ENCODE measurements at places on chromosomes 11 and 22.
A peak's percentile ranks its signal among the peaks of the same experiment; 100 is the strongest.

GRCh38 chr11:134124660-134125451 is 56.0 kb downstream of the JAM3 start:
- H3K36me3 ChIP-seq, result no peaks in the 10 kb centered on the region
- no peaks in the 10 kb centered on the region for H3K4me1 ChIP-seq
- H3K27me3 ChIP-seq, result no peaks in the 10 kb centered on the region
- H3K4me3 ChIP-seq, result no peak overlapping the region
- no peak overlapping the region for H3K27ac ChIP-seq

- H3K36me3 ChIP-seq, result peaks cover 34% of the 10 kb centered on the region
- no peaks in the 10 kb centered on the region for H3K27me3 ChIP-seq
- no peak overlapping the region for H3K27ac ChIP-seq
- no peak for DNase-seq
- H3K4me3 ChIP-seq, result no peak overlapping the region
Observed at GRCh38 chr11:10460611-10461275, 5.7 kb downstream of the AMPD3 start.

DNA sequence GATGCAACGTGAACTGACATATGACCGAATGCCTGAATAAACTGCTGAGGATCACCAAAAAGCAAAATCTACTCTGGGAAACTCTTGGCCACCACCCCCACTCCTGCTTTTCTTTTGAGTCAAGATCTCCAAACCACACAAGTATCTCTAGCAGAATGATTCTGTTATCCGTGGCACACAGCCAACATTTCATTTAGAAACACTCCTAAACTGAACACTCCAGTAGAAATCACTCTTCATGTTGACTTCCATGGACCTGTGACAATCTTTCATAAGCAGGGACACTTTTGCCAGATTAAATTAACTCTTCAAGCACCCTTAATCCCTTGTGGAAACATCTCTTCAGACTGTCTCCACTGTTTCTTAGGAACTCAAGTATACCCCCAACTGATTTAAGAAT is 44.4 kb downstream of the VSIG10L2 start:
- no peak overlapping the region for H3K4me3 ChIP-seq
- H3K27me3 ChIP-seq, result no peaks in the 10 kb centered on the region

GRCh38 chr11:27084518-27084917 is 43.9 kb downstream of the BBOX1 start:
- no peak for DNase-seq
- no peaks in the 10 kb centered on the region for H3K36me3 ChIP-seq
- no peak overlapping the region for H3K27ac ChIP-seq
- no peaks in the 10 kb centered on the region for H3K27me3 ChIP-seq
- H3K4me3 ChIP-seq, result no peak overlapping the region

GRCh38 chr11:2913776-2914175 is 15.4 kb downstream of the PHLDA2 start:
- no peak overlapping the region for H3K27ac ChIP-seq
- no peak for DNase-seq
- H3K36me3 ChIP-seq, result no peaks in the 10 kb centered on the region

DNA sequence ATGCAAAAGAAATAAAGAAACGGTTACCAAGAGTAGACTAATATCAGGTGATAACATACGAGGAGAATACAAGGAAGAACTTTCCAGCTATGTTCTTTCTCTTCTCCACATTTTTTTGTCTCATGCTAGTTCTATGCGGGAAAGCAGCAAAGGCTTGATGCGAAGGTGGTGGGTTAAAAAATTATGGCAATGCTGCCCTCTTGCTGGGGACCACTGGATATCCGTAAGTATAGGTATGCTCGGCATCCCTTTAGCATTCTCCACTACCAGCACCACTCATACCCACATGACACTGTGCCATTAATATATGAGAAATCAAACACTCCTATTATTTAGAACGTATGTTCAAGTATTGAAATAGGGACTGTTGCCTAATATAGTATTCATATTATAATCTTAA is 776.4 kb downstream of the LRRC4C start:
- no peaks in the 10 kb centered on the region for H3K27me3 ChIP-seq
- no peaks in the 10 kb centered on the region for H3K4me1 ChIP-seq
- no peak overlapping the region for H3K4me3 ChIP-seq
- H3K27ac ChIP-seq, result no peak overlapping the region

- no peak for DNase-seq
- no peaks in the 10 kb centered on the region for H3K27me3 ChIP-seq
Observed at GRCh38 chr11:107505647-107506225, 48.1 kb upstream of the CWF19L2 start.

DNA sequence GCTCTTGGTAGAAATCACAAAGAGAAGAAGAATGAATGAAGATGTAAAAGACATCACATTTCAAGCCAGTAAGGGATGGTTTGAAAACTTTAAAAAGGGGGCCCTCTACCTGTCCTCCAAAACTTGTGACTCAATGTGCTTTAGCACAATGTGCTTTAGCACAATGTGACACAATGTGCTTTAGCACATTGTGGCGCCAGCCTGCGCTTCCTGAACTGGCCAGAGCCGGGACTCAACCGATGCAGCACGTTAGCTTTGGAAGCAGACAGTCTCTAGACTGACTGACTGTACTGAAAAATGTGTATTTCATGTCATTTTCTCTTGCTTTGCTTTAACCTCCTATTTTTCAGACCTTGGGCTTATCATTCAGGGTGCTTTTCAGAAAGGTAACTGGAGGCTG is 63.5 kb downstream of the FAM83F start:
- H3K36me3 ChIP-seq, result no peaks in the 10 kb centered on the region
- DNase-seq, result no peak
- peaks cover 76% of the 10 kb centered on the region for H3K4me1 ChIP-seq

DNA sequence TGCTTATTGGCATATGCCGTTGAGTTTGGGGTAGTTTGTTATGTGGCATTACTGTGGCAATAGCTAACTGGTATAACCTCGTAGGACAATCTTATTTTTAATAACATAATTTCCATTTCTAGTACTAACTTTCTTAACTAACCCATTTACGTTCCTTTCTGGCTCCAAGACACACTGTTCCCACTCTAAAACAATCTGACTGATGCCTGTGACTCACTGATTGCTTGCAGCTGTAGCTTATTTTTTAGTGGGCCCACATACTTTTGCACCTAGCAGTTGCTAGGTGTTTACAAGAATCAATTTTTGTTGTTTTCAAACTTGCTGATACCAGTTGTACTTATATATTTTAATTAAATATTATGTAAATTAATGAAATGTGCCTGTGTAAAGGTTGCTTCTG is 52.2 kb downstream of the FAT3 start:
- no peaks in the 10 kb centered on the region for H3K4me1 ChIP-seq
- no peak overlapping the region for H3K4me3 ChIP-seq
- DNase-seq, result no peak
- H3K36me3 ChIP-seq, result no peaks in the 10 kb centered on the region
- no peak overlapping the region for H3K27ac ChIP-seq
- no peaks in the 10 kb centered on the region for H3K27me3 ChIP-seq

DNA sequence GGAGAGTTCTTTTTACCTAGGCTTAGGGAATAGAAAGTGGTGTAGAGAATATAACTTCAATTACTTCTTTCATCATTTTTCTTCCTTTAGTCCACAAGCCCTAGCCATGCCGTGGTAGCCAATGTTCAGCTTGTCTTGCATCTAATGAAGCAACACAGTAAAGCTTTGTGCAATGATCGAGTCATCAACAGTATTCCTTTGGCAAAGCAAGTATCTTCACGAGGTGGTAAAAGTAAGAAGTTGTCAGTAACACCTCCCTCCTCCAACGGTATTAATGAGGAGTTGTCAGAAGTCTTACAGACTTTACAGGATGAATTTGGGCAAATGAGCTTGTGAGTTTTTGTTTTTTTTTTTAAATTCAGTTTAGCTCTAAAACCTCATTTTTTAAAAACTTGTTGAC is 37.4 kb downstream of the CEP57 start:
- no peaks in the 10 kb centered on the region for H3K27me3 ChIP-seq
- DNase-seq, result no peak
- no peak overlapping the region for H3K27ac ChIP-seq
- H3K4me3 ChIP-seq, result no peak overlapping the region

GRCh38 chr22:27705408-27706080 is 96.0 kb downstream of the MN1 start:
- no peak overlapping the region for H3K27ac ChIP-seq
- H3K36me3 ChIP-seq, result no peaks in the 10 kb centered on the region
- no peak overlapping the region for H3K4me3 ChIP-seq
- no peaks in the 10 kb centered on the region for H3K27me3 ChIP-seq
- no peaks in the 10 kb centered on the region for H3K4me1 ChIP-seq

DNA sequence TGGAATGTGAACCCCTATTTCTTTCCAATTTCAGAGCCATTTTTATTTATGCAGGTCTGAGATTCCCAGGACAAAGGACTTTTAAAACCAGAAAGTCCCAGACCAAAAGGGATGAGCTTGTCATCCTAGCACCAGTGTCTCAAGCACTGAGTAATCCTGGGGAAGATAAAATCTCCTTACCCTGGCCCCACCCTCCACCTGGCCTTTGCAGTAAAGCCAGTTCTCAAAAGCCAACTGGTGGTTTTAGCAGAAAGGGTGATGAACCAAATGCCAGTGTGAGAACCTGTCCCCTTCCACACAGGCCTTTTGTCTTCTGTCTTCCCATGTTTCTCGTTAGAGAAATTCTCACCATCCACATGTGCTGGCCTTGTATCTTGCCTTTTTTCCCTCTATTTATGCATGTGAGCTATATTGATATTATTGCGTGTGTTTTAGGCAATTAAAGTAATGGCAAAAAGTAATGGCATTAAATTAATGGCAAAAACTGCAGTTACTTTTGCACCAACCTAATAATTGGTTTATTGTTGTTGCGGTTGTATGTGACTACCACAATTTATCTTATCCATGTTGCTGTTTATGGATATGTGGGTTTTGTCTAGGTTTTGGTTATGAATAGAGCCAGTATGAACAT is 191.3 kb downstream of the MYO18B start:
- H3K36me3 ChIP-seq, result no peaks in the 10 kb centered on the region
- no peak overlapping the region for H3K4me3 ChIP-seq
- no peaks in the 10 kb centered on the region for H3K27me3 ChIP-seq
- no peak for DNase-seq
- no peak overlapping the region for H3K27ac ChIP-seq

GRCh38 chr22:36590441-36591056 is 61.6 kb upstream of the EIF3D start:
- H3K27me3 ChIP-seq, result no peaks in the 10 kb centered on the region
- no peak for DNase-seq
- H3K4me1 ChIP-seq, result no peaks in the 10 kb centered on the region
- H3K36me3 ChIP-seq, result no peaks in the 10 kb centered on the region
- H3K27ac ChIP-seq, result no peak overlapping the region
- no peak overlapping the region for H3K4me3 ChIP-seq

- H3K27me3 ChIP-seq, result no peaks in the 10 kb centered on the region
- DNase-seq, result no peak
- peaks cover 100% of the 10 kb centered on the region for H3K4me1 ChIP-seq
- no peak overlapping the region for H3K4me3 ChIP-seq
Observed at GRCh38 chr11:118010738-118011461, 24.7 kb downstream of the IL10RA start.

- no peak for DNase-seq
- no peak overlapping the region for H3K27ac ChIP-seq
- H3K4me3 ChIP-seq, result no peak overlapping the region
- H3K36me3 ChIP-seq, result no peaks in the 10 kb centered on the region
- no peaks in the 10 kb centered on the region for H3K4me1 ChIP-seq
Observed at GRCh38 chr11:98940913-98941312, 79.8 kb upstream of the CNTN5 start.

DNA sequence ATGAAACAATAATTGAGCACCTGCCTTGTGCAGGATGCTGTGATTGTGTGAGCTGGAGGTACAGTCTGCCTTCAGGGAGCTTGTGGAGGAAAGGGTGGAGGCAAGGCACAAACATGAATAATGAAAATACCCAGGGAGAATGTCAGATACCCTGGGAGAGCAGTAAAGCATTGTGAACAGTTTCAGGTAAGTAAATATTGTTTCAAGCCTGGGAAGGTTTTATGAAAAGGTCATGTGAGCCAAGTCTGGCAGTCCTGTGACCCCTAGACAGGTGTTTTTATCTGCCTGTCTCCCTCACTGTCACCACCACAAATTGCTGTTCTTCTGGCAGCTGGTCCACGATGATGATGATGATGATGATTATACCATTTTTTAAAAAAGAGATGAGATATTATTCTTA is 32.0 kb downstream of the SPECC1L start:
- H3K27ac ChIP-seq, result no peak overlapping the region
- no peaks in the 10 kb centered on the region for H3K27me3 ChIP-seq
- H3K4me3 ChIP-seq, result no peak overlapping the region
- peaks cover 51% of the 10 kb centered on the region for H3K4me1 ChIP-seq

DNA sequence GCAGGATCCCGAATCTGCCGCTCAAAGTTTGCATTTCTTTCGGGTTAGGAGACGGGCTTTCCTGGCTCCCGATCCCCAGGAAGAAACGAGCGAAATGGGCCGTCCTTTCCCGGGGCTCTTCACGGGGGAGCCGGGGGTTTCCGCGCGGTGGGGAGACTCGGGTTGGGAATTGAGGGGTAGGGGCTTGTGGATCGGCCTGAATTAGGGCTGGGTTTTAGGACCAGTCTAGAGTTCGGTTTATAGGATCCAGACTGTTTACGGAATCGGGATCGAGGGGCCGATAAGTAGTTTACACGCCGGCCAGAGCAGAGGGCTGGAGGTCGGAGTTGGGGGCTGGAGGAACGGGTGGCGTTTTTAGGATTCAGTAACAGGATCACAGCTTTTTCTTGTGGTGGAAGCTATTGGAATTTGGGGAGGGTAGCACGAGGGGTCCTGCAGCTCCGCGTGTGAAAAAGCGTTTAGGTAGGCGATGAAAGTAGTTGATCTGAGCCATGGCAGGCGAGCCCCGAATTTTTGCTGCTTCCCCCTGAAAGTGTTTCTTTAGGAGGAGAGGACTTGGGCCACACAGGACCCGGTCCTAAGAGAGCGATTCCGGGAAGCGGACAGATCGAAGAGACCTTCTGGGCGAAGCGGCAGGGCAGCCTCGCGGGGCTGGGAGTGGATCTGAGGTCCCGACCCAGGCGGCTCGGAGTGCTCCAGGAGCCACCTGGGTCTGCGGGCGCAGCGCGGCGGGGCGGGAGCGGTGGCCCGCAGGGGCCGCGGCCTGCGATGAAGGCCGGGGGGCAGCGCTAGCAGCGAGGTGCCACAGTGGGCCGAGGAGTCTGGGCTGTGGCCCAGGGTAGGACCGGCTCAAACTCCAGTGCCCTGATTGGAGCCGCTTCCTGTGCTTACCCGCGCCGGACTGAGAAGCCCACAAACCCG is 1.6 kb downstream of the PKNOX2 start:
- H3K27me3 ChIP-seq, result peaks cover 33% of the 10 kb centered on the region
- H3K4me3 ChIP-seq, result peak overlapping the region; percentile 41
- no peak overlapping the region for H3K27ac ChIP-seq
- H3K4me1 ChIP-seq, result peaks cover 22% of the 10 kb centered on the region
- H3K36me3 ChIP-seq, result no peaks in the 10 kb centered on the region

- H3K27me3 ChIP-seq, result no peaks in the 10 kb centered on the region
- H3K36me3 ChIP-seq, result no peaks in the 10 kb centered on the region
- DNase-seq, result no peak
- no peak overlapping the region for H3K4me3 ChIP-seq
Observed at GRCh38 chr11:88398372-88398771, 60.8 kb upstream of the CTSC start.

DNA sequence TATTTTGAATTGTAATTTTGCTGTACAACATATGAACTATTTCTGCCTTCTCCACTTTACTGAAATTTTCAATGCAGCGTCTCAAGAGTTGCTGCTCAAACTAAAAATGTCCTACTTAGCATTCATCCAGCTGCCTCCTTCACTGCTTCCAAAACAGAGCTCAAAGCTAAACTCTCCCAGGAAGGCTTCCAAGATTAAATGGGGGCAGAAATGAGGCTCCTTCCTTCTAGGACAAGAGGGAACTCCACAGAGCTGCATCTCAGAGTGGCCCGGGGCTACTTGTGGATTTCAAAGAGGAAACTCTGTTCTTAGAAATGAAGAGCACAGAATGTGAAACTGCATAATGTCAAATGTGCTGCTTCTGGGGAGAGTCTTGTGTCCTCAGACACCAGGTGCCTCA is 295.9 kb upstream of the NCAM1 start:
- no peak overlapping the region for H3K4me3 ChIP-seq
- H3K36me3 ChIP-seq, result no peaks in the 10 kb centered on the region
- no peak overlapping the region for H3K27ac ChIP-seq
- H3K27me3 ChIP-seq, result no peaks in the 10 kb centered on the region
- no peaks in the 10 kb centered on the region for H3K4me1 ChIP-seq
